Right lobe of liver (tissue), 6 donors: ENCODE measurements at places on chromosomes 7 and 10. TPM values are rescaled to one million over a fixed set of nuclear protein-coding genes. Genes with fewer than 3 reads are reported as not detected.

The FAM107B gene
- 62.1 TPM for total RNA-seq

The MCM10 gene
- 0.64 TPM for total RNA-seq

The WNT16 gene
- not detected for total RNA-seq

The SPDYE2B gene
- total RNA-seq, result not detected

The PRTFDC1 gene
- 0.84 TPM for total RNA-seq

The CFAP43 gene
- 0.34 TPM for total RNA-seq

The HSPA14 gene
- 3.9 TPM for total RNA-seq

The LBX1 gene
- not detected for total RNA-seq

The HYAL4 gene
- total RNA-seq, result not detected

The FBXL13 gene
- not detected for total RNA-seq

The OR2A7 gene
- total RNA-seq, result 5.6 TPM

The GRID2IP gene
- 0.05 TPM for total RNA-seq

The POU6F2 gene
- 0.12 TPM for total RNA-seq

The AGMO gene
- 58.9 TPM for total RNA-seq
